ENCODE measurements at places on chromosomes 2 and 18.

- no peak for DNase-seq
These were observed 30.2 kb downstream of the CABLES1 start for GRCh38 chr18:23165271-23166068.

DNA sequence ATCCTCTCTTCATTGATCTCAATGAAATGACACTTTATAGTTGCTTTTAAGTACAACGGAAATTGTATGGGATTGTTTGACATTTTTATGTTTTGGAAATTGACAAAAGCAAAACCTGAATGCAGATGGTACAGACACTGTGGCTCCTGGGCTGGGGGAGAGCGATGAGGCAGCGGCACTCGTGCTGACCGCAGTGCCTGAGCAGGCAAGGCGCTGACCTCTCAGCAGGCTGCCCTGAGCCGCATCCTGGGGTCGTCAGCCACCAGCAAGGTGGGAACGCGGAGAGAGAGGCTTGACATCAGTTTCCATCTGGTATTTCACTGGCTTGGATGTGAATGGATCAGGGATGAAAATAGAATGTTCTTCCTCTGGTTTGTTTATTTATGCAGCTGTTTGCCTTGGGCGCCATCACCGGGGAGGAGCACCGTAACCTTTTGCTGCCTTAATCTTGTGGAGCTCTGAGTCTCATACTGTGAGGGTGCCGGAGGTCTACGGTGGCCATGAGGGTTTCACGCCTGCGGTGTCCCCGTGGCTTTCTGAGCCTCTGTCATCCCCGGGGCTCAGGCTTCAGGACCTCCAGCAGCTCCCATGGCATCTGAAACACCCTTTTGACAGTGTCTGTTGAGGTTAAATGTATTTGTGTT, 94.8 kb upstream of the TPO start:
- no peak for DNase-seq

- DNase-seq: no peak
These were observed 4.6 kb upstream of the ADRA2B start for GRCh38 chr2:96120991-96121390.

GRCh38 chr2:234300391-234300925, 196.4 kb downstream of the ARL4C start:
- DNase-seq: no peak

GRCh38 chr18:11553098-11553940, 56.1 kb upstream of the SLC35G4 start:
- no peak for DNase-seq

GRCh38 chr2:3433339-3433699, 53.8 kb downstream of the TRAPPC12 start:
- DNase-seq: no peak

- DNase-seq: no peak
These were observed 120.5 kb downstream of the ZFP36L2 start for GRCh38 chr2:43105586-43106558.

- DNase-seq: no peak
These were observed 71.2 kb downstream of the MYO1B start for GRCh38 chr2:191316246-191316994.

DNA sequence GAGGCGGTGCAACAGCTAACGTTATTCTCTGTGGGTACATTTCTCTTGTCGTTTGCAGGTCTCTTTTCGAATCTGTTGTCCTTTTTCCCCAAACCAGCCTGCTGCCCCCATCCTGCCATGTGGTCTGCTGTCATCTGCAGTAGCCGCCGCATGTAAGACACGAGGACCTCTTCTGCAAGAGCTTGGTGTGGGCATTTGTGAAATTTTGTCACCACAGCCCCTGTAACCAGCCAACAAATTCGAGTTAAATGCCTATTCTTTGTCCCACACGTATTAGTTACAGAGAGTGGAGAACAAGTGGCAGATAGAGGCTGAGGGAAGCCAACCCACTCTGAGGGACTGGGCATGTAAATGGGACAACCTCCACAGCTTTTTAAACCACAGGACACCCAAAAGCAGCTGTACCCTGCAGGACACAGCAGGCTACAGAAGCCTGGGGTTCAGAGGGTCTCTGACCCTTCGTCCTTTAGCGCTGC, 35.0 kb downstream of the ITGA6 start:
- DNase-seq: no peak

DNA sequence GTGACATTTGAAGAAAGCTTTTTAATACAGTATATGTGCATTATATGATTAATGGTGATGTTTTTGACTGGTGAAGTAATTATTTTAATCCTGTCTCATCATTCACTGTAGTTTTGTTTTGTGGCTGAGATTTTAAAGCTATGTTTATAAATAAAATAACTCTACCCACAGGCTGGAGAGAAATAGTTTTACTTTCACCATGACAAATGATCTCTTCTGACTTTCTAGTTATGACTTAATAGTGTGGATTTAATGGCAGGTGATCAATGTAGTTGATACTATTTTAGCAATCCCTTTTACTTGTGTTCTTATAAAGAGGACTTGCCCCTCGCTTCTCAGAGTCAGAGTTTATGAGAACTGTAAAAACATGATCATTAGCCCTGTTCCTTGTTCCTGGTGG, 289.5 kb upstream of the SIX3 start:
- DNase-seq: no peak

GRCh38 chr18:22828171-22828570, 105.0 kb upstream of the RBBP8 start:
- DNase-seq: no peak

- no peak for DNase-seq
These were observed 185.5 kb upstream of the DOK6 start for GRCh38 chr18:69215161-69215560.

DNA sequence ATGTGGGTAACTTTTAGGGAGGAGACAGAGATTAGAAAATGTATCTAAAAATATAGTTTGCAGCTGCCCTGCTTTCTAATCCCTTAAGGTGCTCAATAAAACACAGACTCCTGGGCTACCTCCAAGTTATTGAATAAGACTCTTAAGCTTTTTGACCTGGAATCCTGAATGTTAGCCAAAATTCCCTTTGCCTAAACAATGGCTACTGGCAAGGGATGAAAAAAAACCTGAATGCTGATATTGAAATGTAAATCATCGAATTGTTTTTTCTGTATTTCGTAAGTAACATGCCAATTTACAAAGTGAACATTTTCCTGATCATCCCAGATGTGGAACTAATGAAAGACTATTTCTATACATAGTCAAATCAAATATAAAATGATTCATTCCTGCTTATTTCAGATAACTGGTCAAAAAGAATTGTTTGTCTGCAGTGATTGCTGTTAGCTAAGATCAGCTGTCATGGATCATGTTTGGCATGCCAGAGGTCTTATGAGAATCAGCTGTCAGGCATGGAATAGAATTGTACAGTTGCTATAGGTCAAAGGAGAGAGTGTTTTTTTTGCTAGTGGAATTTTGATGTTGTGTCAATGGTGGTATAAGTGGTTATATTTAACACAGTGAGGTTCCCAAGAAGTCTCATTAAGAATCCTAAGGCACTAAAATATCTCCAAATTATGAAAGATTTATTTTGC, 363.6 kb upstream of the CWC22 start:
- DNase-seq: no peak

DNA sequence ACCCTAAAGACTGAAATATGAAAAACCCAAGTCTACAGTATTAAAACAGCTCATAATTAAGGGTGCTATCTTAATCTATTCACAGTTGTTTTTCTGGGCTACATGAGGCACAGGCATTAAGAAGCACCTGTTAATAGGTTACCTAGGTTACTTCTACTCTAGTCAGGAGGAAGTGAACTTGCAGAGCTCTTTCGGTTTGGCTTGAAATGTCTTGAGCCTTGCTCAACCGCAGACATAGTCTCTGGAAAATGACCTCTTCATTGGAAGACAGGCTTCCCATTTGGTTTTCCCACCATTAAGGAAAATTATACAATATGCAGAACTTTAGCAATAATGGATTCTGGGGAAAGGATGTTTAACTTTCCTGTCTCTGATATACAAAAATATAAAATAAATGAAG, 142.3 kb upstream of the KCNJ3 start:
- DNase-seq: no peak

- no peak for DNase-seq
These were observed 37.1 kb downstream of the COLEC12 start for GRCh38 chr18:463403-463802.

- DNase-seq: no peak
These were observed 159.7 kb upstream of the FBXO11 start for GRCh38 chr2:48066000-48066399.

- no peak for DNase-seq
These were observed 101.0 kb downstream of the HS6ST1 start for GRCh38 chr2:128217671-128218070.

DNA sequence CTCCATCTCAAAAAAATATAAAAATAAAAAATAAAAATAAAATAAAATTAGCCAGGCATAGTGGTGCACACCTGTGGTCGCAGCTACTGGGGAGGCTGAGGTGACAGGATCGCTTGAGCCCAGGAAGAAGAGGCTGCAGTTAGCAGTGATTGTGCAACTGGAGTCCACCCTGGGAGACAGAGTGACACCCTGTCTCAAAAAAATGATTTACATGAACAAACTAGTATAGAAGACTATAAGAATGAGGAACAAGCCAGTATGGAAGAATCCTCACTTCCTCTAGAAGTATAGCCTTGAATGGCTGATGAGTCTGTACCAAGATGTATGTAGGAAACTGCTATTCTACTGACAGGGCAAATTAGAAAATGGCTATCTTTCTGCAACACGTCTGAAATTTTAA, 10.9 kb downstream of the YES1 start:
- no peak for DNase-seq

All from cortex of kidney (tissue), 1 donor.